Common myeloid progenitor, CD34-positive (primary cell): ENCODE measurements at places on chromosomes 11 and 22.

DNA sequence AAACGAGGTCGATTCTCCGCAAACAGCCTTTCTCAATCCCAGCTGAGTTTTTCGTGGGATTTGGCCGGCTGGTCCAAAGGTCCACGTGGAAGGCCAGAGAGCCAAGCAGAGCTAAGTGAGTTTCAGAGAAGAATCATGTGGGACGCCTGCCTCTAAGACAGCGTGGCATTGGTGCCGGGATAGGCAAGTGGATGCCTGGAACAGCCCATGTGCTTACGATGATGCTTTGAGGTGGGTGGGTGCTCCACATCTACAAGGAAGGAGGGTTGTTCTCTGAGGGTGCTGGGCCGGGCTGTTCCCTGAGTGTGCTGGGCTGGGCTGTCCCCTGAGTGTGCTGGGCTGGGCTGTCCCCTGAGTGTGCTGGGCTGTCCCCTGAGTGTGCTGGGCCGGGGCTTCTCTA, 41.4 kb downstream of the MUC2 start:
- no peak for DNase-seq

DNA sequence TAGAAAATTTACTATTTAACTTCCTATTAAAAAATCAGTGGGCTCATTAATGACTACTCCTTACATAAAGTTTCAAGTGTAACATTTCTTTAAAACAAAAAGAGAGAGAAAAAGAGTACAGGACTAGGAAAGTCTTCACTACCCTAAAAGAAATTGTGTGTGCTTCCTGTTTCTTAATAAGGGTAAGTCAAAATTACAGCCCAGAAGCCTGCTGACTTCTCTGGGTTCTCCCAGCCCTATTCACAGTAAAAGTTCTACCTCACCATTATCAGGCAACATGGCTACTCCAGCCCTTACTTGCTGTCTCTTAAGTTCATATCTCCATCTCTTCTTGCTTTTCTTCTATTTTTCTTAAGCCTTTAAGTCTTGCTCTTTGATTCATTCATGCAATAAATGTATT, 20.3 kb upstream of the ZC3H12C start:
- DNase-seq, result peak; percentile 30

GRCh38 chr22:20751185-20751851, 22.6 kb upstream of the SERPIND1 start:
- DNase-seq, result no peak

- DNase-seq, result peak; percentile 66
Measured at GRCh38 chr11:57800444-57801182, 39.0 kb downstream of the CTNND1 start.

DNA sequence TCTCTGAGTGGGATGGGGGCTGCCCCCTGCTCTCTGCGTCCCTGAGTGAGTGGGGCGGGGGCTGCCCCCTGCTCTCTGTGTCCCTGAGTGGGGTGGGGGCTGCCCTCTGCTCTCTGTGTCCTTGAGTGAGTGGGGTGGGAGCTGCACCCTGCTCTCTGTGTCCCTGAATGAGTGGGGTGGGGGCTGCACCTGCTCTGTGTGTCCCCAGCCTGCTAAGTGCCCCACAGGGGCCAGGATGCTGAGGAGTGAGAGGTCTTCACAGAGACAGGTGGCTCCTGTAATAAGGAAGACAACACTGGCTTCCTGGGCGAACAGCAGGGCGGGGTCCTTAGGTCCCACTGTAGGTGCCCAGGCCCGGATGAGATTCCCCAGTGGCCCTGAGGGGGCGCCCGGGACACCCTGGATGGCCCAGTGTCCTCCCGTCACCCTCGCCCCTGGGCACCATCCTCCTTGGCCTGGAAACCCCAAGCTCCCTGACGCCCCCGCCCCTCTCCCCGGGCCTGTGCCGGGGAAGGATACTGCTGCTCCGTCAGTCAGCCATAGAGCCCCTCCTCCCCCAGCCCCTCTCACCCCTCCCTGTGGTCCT, 3.8 kb upstream of the CCDC188 start:
- DNase-seq, result no peak
